Left ventricle myocardium superior (tissue), 1 donor: ENCODE measurements at places on chromosomes 4 and X. TPM values are rescaled to one million over a fixed set of nuclear protein-coding genes. Genes with fewer than 3 reads are reported as not detected.

- DNase-seq, result peak; percentile 46
Observed at GRCh38 chr4:16794816-16795445, 103.5 kb downstream of the LDB2 start.

DNA sequence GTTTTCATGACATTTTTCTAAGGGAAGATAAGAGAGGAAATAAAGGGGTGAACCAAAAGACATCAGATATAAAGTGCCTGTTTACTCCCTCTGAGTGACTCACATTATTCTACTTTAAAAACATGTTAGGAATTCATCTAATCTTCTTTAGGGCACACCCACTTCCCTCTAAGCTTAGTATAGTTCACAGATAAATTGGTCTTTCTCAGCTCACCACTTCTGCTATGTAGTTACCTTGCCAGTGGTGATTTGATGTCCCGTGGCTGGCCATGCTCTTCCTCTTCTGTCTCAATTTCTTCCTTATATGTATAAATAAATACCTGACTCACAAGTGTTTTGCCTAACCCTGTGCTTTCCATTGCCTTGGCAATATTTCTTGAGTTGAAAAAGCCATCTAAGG, 96.8 kb downstream of the PDLIM5 start:
- no peak for DNase-seq

GRCh38 chr4:115883847-115884246, 770.4 kb upstream of the NDST4 start:
- DNase-seq, result no peak

DNA sequence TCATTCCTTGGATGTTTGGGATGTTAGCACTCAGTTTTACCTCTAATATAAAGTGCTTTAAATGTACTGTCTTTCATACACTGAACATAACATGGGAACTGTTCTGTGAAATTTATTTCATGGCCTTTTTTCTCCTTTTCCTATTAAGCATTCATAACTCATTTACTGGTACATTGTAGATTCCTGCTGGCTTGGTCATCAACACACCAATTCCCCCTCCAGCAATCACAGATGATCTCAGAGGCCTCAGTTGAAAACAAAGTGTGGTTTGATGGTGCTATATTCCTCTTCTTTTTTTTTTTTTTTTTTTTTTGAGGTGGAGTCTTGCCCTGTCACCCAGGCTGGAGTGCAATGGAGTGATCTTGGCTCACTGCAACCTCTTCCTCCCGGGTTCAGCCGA, 61.9 kb upstream of the FAM47B start:
- DNase-seq, result no peak

DNA sequence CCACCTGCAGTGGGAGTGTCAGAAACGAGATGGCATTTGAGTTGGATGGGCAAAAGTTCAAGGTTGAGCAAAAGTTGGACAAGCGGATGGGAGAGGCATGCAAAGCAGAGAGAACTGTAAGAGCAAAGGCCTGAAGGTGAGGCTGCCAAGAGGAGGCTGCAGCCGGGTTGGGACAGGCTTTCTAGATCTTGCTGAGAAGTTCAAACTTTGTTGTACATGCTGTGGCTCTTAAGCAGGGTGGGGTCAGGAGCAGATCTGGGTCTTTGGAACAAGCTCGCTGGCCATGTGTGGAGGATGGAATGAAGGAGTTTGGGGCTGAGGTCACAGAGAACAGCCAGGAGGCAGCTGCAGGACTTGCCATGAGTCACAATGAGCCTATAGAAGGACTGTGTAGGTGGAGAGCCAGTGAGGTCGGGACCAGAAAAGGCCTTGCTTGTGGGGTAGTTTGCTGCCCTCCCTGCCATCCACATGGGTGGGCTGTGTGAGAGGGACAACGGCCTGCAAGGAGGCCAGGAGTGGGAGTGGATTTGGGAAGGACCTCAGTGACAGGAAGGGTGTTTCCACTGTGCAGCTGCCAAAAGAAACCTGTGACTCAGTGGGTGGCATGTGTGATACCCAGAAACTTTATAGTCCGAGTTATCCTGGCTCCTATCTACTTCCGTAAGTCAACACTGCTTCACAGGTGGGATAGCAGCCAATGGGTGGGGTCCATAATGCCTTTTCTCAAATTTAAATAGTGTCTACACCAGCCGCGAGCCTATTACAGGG, 210.4 kb downstream of the MID1IP1 start:
- DNase-seq, result no peak

DNA sequence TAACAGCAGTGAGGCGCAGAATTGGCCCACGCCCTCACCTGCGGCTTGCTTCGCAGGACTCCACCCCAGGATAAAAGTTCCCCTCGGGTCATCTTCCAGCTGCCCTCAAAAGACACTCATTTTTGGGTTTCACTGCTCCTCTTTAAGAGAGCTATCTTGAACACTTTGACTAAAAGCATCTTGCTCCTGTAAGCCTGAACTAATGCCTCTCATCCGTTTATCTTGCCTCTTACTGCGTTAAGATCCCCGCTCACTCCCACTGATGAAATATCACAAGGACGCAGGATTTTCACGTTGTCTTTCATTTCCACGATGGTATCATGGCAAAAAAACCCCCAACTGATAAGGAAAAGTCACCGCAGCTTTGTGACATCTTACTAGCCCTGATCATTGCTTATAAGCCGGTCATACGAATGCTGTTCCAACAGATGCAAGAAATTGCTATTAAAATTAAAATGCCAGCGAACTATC, 591 bp upstream of the ACSL4 start:
- no peak for DNase-seq

DNA sequence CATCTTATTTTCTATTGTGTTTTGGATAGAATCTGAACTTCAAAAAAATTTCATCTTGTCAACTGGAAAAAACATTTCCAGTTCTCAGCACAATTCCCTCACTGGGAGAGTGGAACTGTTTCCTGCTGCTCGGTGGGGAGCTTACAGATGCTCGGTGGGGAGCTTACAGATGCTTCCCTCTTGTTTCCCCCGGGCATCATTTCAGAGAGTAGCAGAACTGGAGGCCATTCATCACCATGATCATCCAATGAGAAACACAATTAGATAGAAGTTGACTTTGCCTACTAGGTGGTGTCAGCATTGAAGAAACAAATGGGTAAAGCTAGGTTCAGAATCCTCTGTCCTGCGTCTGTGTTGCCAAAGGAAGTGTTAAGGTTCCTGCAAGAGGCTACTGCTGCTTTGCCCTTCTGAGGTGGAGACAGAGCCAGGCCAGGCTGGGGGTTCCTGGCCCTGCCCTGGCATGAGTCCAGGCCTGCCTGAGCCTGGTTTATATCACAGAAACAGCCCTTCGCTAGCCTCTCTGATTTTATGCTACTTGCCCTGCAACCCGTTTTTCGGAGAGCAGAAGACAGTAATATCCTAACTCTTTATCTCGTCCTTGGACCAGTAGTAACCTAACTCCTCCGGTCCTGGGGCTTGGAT, 70.6 kb downstream of the TAPT1 start:
- peak; percentile 39 for DNase-seq

GRCh38 chr4:26196567-26196966, 124.2 kb upstream of the RBPJ start:
- DNase-seq, result no peak

- DNase-seq, result no peak
Observed at GRCh38 chr4:136754810-136755530, 777.3 kb downstream of the PCDH18 start.

RASSF6 gene
- total RNA-seq, result not detected

HAUS7 gene
- 16.2 TPM for total RNA-seq
